ENCODE measurements at places on chromosomes 12 and 14.

DNA sequence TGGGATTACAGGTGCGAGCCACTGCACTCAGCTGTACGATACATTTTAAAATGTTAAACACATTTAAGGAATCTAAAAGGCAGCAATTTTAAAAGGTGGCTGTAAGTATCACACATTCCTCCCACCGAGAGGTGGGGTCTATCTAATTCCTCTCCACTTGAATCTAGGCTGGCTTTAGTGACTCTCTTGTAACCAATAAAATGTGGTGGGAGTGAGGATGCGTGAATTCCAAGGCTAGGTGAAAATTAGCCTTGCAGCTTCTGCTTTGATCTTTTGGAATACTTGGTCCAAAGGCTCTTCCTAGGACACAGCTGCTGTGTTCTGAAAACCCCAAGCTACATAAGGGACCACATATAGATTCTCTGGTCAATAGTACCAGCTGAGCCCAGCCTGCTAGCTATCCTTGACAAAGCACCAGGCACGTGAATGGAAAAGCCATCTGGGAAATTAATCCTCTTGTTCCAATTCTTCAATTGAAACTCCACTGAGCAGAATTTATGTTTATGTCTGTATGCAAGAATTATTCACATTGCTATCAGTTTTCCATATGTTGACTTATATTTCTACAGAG lies 8.8 kb upstream of the GPRC5D start:
- DNase-seq, result no peak

GRCh38 chr12:19192710-19193109 lies 63.2 kb downstream of the PLEKHA5 start:
- no peak for DNase-seq

DNA sequence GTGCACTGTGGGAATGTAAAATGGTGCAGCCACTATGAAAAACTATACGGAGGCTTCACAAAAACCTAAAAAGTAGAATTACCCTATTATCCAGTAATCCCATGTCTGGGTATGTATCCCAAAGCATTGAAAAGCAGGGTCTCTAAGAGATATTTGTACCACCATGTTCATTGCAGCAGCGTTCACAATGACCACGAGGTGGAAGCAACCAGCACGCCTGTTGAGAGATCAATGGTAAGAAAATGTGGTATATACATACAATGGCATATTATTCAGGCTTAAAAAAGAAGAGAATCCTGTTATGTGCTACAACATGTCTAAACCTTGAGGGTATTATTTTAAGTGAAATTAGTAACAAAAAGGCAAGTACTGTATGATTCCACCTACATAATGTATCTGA lies 910 bp upstream of the NOPCHAP1 start:
- DNase-seq, result no peak

DNA sequence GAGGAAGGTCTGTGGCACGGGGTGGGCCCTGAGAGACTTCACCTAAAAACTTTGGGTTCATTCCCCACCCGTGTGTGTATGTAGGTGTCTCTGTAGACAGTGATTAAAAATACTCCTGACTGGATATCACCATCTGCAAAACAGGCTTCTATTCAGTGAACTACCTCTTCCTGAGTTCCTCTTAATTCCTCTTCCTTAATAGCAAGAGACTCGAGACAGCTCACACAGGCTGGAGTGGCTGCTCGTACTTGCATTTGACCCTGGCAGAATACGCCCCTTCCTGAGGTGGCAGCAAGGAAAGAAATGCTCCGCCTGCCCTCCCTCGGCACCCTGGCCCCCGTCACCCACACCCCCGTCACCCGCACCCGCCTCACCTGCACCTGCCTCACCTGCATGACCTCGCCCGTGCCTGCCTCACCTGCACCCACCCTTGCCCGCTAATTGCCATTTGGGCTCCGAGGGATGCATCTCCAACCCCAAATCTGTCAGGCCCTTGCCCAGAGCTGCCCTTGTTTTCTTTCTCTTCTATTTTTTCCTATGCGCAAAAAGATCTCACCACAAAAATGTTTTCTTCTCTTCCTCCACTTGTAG lies 90.0 kb downstream of the FBXL14 start:
- DNase-seq, result no peak

GRCh38 chr12:79691511-79692248 lies 916 bp upstream of the PAWR start:
- no peak for DNase-seq

DNA sequence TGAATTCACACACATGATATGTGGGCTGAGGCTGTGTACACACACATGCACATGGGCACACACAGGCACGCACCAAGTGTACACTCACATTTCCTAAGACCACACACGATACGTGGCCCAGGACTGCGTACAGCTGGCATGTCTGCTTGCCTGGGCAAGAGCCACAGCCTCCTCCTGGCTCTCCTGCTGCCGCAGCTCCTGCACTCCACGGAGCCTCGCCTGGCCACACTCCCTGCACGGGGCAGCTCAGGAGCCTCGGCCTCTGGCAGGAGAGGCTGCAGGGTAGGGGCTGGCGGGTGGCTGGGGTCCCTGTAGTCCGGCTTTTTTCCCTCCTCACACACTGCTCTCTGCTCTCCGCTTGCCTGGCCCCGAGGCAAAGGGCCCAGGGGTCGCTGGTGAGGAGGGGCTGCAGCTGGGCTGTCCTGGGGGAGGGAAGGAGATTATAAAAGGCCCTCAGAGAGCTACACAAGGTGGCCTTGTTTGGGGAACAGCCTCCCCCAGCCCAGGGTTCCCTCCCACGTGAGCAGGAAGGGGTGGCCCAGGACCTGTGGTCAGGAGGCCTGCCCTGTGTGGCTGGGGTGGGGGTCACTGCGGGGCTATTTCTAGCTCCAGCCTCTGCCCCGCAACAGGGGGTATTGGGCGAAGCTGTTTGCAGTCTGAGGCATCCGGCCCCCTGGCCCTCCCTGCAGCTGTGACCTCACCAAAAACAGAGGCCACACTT lies 89.0 kb upstream of the SFSWAP start:
- no peak for DNase-seq

- DNase-seq, result no peak
Measured at GRCh38 chr12:53467880-53468279, 16.0 kb downstream of the PCBP2 start.

DNA sequence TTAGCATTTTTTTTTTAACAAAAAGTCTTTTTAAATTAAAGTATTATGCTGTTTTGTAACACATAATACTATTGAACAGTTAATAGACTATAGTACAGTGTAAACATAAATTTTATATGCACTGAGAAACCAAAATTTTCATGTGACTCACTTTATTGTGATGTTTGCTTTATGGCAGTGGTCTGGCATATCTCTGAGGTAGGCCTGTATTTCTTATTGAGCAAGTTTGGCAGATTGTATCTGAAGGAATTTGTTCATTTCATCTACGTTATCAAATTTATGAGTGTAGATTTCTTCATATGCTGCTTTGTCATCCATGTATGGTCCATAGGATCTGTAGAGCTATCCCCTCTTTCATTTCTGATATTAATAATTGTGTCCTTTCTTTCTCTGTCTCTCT lies 78.8 kb upstream of the PDE3A start:
- DNase-seq, result no peak

- no peak for DNase-seq
Measured at GRCh38 chr12:93862424-93862823, 185.2 kb downstream of the CRADD start.

DNA sequence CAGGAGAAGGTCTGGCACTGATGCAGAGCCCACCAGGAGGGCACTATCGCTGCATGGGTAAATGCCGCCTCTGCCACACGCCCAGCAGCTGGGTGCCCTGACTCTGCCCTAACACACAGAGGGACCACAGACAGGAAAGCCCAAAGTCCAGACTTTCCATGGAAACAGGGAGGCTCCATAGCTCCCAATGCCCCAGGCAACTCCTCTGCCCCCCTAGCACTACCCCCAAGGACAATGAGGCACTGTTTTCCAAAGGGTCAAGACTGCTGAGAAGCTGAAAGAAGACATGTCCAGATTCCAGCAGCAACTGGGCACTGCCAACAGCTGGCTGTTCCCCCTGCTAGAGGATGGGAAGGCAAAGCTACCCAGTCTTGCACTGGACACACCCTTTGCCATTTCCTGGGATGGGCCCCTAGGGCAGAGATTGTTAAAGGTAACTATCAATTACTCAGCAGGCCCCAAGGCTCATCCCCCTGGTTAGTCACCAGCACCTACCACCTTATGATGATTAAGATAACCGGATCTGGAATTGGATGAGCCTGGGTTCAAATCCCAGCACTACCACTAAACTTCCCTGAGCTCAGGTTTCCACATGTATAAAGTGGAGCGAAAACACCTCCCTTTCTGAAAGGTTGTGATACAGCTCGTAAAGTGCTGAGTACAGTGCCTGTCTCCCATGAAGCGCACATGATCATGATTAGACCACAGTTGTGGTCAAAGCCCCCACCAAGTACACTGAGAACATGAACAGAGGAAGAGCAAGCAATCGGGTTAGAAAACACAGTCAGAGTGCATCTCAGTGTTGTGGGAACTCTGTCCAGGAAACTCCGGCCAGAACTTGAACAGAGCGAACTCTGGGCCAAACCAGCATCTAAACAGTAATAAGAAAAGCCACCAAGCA lies 3.3 kb downstream of the PXN start:
- DNase-seq, result no peak

DNA sequence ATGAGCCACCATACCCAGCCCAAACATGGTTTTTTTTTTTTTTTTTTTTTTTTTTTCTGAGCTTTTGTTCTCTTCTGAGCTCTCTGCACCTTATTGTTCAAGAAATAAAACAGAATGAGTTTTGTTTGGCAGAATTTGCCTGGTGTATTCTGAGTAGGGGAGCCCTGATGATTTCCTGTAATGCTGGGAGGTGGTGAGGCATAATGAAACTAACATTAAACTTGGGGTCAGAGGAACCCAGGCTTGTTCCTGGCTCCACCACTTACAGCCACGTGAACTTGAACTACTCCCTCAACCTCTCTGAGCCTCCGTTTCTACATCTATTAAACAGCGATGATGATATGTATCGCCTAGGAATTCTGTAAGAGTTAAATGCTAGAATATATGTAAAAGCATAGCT lies 276.3 kb upstream of the CRY1 start:
- DNase-seq, result no peak

GRCh38 chr12:31019561-31019960 lies 54.1 kb upstream of the DDX11 start:
- no peak for DNase-seq

DNA sequence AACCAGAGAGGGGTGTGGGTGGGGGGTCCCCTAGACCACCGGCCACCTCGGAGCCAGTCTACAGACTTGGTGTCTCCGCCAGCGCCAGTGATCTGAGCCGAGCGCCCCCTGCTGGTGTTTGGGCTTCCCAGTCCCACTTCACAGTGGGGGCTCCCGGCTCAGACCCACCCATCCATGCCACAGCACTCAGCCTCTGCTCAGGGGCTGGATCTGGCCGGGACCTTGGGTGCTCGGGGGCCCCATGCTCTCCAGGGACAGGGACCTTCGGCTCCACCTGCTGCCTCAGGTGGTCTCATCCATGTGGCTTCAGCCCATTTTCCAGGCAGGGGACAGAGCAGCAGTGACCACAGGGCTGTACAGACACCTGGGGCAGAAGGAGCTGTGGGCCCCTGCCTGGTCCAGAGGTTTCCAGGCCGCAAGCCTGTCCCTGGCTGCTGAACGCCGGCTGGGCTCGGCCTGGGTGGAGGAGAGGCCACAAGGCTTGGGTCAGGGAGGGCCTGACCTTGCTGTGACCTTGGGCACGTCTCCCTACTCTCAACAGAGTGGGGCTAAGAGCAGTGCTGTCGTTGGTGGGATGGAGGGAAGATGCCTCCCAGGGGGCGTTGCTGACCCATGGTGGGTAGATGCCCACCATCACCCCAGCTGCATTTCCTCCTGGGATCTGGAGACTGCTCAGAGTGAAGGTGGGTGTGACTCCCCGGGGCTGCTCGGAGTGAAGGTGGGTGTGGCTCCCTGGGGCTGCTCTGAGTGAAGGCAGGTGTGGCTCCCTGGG lies 86.3 kb downstream of the KIF26A start:
- DNase-seq, result no peak

GRCh38 chr12:50633955-50634354 lies 129.2 kb downstream of the DIP2B start:
- no peak for DNase-seq

DNA sequence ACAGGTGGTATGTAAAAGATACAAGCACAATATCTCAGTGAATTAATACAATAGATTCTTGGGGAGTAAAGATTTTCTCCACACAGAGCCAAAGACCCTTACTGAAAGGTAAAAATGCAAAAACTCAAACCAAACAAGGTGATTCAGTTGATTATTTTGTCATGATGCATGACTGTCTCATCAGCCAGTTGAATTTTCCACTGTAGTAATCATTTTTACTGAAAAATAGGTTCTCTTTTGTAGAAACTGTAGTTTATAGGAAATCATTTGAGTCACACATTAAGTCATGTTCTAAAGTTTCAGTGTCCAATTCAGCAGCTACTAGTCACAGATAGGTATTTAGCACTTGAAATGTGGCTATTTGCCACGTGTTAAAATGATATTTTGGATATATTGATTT lies 53.6 kb downstream of the PPFIA2 start:
- DNase-seq, result no peak

- no peak for DNase-seq
Measured at GRCh38 chr14:37901978-37902377, 305.7 kb upstream of the SSTR1 start.

GRCh38 chr12:52271158-52271557 lies 3.3 kb upstream of the KRT86 start:
- no peak for DNase-seq

GRCh38 chr14:105917933-105918436 lies 391.6 kb downstream of the TMEM121 start:
- no peak for DNase-seq

DNA sequence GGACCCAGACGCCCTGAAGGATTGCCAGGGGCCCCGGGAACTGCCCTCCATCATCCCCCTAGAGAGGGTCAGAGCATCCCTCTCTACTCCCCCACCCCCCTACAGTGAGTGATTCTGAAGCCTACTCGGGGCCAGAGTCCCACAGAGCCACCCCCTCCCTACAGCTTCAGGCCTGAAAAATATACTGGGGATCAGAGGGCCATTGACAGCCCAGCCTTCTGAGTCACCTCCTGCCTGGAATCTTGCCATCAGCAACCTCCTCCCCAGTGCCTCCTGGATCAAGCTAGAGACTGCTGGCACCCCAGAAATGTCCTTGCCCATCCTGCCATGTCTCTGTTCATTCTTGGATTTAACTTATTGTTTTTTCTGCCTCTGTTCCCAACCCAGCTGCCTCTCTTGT lies 21.7 kb upstream of the MIA2 start:
- DNase-seq, result no peak

DNA sequence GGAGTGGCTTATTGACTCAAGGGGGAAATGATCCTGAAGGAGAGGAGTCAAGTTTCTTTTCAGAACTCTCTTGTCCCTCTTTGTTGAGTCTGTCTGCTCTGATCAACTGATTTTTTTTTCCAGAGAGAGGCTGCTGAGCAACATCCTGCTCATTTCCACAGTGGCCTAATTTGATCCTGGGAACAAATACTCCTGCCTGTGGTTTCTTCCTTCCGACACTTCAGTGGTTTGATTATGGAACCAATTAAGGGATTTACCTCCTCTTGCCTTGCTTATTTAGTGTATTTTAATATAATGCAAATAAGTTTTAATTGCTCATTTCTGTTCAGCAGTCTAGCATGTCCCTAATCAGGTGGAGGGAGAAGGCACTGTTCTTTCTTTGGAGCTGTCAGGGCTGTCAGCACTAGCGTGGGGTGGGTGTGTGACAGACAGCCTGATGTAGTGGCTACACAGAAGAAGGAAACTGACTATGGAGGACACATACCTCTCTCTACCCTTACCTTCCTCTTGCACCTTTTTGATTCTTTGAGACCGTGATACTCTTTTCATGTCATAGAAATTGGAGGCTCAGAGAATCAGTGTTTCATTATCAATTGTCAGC lies 344.9 kb upstream of the STXBP6 start:
- DNase-seq, result no peak

- no peak for DNase-seq
Measured at GRCh38 chr14:20998674-20999366, at the start of gene SLC39A2. Gene SLC39A2, plus strand, starts transcription at chr14:20999293. Its CDS starts 154 bp downstream, at chr14:20999447.

GRCh38 chr14:78359581-78359980 lies 189.4 kb downstream of the NRXN3 start:
- DNase-seq, result no peak

Data from activated naive CD4-positive, alpha-beta T cell (primary cell).